Fibroblast of skin of right biceps (primary cell): ENCODE measurements at places on chromosomes 2 and 18.

DNA sequence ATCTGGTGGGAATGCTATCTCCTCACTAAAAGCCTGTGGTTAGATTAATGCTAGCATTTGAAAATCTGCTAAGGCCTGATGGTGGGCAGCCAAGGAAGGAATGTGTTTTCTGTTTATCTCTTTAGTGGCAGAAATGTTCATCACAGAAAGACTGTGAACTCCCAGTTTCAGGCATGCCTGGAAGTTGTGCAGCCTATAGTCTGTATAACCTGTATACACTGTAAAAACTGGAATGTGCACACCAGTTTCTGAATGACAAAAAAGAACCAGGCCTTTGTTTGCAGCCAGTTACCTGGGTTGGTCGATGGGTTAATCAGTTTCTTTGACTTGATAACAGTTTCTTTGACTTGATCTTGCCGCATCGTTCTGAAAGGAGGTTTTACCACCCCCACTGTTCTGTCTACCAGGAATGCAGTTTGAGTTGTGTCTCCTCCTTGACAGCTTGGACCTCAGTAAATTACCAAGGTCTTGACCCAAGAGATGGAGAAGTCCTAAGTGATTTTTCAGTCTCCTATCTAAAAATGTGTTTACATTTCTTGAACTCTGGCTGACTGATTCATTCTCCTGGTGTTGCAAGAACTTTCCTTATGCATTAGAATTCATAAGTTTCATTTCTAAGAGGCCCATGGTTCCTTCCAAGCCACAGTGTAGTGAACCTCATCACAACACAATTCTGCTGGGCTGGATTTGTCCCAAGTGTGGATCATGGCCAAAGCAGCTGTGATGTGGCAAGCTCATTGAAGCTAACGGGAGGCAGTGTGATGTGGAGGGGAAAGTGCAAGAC is 62.2 kb downstream of the KIAA2012 start:
- DNase-seq, result peak; percentile 99

DNA sequence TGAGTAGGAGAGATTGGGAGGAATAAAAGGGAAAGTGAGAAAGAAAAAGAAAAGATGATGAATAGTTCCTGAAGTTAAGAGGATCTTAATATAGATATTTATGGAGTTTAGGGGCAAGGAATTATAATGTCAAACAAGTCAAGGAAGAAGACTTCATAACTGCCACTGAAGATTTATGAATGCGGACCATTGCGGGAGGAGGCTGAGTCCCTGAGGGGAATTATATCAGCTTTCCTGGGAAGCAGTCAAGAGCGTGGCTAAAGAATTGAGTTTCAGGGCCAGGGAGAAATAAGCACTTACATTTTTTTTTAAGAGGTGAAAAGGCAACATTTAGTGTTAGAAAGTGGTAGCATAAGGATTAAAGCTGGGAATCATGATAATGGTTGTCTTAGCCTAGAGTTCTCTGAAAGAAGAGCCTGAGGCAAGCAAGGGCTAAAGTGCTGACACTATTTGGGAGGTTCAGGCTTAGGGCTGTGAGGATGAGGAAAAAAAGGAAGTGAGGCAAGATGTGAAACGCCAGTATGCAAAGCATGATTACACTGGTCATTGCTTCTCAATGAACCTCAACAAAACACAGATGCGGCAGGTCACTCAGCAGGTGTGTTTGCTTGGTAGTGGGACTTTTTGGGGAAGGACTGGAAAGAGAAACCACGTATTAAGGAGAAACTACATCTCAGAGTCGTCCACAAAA is 217.1 kb downstream of the SLC4A3 start:
- no peak for DNase-seq

- DNase-seq, result no peak
These were observed 444.8 kb upstream of the NRP2 start for GRCh38 chr2:205237524-205237923.

- DNase-seq, result peak; percentile 51
These were observed 95.7 kb downstream of the MAP3K20 start for GRCh38 chr2:173171321-173171720.

DNA sequence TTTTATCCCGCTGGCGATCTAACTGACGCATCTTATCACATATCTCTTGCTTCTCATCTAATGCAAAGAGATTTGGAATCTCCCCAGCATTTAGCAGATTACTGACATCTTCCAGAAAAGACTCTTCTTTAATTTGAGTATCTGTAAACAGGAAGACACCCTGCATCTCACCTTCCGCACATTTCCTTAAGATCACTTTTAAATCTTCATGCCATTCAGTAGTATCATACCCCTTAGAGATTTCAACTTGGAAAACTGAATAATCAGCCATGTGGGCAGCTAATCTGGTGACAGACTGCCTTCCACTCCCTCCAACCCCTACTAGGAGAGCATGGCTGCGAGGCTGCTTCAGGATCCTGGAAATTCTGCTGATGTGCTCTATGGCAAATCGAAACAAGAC is 204.3 kb downstream of the DNAH7 start:
- DNase-seq, result no peak

DNA sequence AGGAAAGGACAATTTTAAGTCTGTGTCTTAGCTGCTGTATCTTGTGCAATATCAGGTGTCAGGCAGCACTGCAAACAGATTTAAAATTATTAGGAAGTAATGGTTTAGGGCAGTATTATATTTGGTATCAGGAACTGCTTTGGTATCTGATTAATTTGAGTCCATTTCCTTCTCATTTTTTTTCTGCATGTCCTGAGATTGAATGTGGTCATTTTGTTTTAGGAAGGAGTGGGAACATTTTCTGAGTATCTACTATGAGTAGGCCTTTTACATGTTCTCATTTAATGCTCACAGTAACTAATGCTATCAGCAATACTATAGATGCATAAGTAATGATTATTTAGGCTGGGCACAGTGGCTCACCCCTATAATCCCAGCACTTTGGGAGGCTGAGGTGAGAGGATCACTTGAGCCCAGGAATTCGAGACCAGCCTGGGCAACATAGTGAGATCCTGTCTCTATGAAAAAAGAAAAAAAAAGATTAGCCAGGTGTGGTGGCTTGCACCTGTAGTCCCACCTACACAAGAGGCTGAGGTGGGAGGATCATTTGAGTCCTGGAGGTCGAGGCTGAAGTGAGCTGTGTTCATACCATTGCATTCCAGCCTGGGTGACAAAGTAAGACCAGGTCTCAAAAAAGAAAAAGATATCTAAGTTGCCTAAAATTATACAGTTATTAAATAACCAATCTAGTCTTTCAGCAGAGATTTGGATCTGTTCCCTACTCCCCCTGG is 4.7 kb downstream of the FMNL2 start:
- DNase-seq, result no peak

DNA sequence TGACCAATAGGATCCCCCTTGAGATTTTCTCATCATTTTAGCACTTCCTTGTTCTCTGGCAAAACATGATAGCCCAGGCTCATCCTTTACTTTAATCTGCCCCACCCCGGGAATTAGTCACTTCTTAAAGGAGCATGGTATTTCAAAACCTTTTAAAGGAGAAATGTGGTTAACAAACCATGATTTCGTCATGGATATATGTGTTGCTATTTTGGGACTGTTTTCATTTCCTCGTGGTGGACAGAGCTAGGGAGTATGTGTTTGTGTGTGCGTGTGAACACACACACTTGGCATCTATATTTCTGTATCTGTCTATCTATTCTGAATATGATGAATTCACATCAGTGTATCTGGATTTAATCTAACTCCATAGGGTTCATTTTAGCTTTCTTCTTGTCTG is 128.1 kb downstream of the BIRC6 start:
- DNase-seq, result peak; percentile 96

- DNase-seq, result no peak
These were observed 126.7 kb downstream of the NDUFA10 start for GRCh38 chr2:239898292-239898925.

DNA sequence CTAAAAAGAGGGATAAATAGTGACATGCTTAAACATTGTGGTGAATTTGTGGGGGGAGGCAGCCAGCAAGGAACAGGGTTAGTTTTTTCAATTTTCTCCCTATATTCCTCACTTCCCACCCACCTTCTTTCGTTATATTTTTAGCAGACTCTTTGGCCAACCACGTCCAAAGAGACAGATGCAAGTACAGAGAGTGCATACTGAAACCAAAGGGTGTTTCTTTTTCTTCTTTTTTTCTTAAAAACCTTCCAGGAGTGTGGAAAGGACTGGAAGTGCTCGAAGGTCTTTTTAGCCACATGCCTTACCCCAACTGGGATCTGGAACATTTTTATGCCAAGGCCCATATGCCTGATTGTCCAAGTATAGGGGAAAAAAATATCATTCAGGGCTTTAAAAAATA is 59.0 kb downstream of the TNP1 start:
- DNase-seq, result no peak

GRCh38 chr2:118119761-118120400 is 31.6 kb downstream of the INSIG2 start:
- peak; percentile 49 for DNase-seq

DNA sequence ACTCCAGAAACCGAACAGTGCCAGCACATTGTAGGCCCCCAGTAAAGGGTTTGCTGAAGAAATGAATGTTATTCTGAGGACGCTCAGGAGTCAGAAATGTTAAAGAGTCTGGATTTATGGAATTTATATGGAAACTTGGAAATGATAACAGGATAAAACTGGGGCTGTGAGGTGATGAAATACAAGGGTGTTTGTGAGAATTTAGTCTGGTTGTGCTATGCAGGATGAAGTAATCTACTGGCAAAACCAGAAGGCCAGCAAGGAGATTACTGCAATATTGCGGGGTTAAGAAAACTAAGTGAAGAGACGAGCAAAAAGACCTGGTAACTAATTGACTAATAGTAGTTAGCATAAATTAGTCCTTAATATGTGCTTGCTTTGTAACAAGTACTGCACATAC is 467.8 kb downstream of the ZEB2 start:
- no peak for DNase-seq

GRCh38 chr2:63903003-63903402 is 61.3 kb downstream of the UGP2 start:
- peak; percentile 25 for DNase-seq

DNA sequence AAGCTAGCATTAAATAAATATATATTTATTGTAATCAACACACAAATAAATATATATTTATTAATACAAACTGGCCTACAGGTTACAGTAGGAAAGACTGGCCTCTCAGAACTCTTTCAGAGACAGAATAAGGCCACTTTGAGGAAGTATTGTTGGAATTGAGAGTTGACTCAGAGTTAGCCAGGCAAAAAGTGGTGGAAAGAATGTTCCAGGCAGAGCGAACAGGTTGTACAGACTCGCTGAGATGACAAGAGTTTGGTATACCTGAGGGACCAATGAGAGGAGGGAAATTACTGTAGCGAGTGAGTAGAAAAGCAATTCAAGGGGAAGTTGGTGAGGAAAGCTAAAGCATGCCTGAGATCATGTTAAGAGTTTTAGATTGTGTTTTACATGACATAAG is 19.0 kb upstream of the XDH start:
- no peak for DNase-seq

- no peak for DNase-seq
These were observed 47.5 kb downstream of the FRZB start for GRCh38 chr2:182818925-182819324.

- peak; percentile 14 for DNase-seq
These were observed 299.5 kb upstream of the SOX11 start for GRCh38 chr2:5392658-5393057.

DNA sequence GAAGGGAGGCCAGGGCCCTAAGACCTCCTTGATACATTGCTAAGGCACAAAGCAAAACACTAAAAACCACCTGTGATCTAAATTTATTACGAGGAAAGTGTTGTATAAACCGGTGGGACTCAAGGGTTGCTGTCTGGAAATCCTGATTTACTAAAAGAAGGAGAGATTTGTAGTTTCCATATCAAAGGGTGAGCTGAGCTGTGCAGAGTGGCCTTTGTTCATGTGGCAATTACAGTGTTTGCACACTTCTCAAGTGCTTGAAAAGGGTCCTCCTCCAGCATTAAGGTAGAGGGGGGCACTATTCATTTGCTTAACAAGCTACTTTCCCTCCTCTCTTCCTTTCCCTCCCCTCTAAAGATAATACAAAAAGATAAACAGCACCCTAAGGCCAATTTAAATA is 30.5 kb upstream of the ITGA4 start:
- no peak for DNase-seq

GRCh38 chr2:9434489-9434888 is 11.0 kb downstream of the CPSF3 start:
- DNase-seq, result peak; percentile 9

- no peak for DNase-seq
These were observed 480.3 kb downstream of the DSC3 start for GRCh38 chr18:30562231-30562630.

GRCh38 chr18:65091744-65092329 is 659.0 kb upstream of the CDH7 start:
- DNase-seq, result peak; percentile 25

DNA sequence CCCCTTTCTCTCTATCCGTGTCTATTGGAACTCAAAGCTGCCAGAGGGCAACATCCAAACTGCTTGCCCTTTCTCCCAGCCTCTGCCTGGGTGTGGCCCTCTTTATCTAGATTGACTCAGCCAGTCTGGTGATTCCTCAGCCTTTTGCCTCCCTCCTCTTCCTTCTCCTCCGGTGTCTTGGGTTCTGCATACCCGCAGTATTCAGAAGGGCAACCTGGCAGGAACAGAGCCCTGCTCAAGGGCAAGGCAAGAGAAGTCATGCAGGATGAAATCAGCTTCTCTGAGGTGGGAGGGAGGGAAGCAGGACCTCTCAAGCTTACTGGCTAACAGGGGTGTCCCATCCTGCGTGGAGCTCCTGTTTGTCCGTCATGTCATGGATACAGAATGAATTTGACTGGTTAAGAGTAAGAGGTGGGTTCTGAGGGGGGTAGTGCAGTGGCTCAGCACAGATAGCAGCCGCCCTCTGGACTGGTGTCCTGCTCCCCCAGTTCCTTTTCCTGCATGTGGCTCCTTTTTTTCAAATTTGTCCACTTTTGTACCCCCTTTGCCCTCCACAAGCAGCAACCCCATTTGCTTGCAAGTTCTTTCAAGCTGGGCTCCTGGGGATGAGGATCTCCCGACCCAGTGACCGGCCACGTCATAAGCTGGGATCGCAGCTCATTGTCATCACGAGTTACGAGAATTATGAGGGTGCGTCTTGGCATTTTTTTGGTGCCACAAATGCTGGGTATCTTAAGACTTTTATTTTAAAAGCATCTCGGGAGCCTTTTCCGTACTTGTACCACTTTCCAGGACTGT is 154.1 kb downstream of the FHOD3 start:
- DNase-seq, result no peak

- DNase-seq, result no peak
These were observed 2.9 kb upstream of the EPAS1 start for GRCh38 chr2:46294176-46294836.

DNA sequence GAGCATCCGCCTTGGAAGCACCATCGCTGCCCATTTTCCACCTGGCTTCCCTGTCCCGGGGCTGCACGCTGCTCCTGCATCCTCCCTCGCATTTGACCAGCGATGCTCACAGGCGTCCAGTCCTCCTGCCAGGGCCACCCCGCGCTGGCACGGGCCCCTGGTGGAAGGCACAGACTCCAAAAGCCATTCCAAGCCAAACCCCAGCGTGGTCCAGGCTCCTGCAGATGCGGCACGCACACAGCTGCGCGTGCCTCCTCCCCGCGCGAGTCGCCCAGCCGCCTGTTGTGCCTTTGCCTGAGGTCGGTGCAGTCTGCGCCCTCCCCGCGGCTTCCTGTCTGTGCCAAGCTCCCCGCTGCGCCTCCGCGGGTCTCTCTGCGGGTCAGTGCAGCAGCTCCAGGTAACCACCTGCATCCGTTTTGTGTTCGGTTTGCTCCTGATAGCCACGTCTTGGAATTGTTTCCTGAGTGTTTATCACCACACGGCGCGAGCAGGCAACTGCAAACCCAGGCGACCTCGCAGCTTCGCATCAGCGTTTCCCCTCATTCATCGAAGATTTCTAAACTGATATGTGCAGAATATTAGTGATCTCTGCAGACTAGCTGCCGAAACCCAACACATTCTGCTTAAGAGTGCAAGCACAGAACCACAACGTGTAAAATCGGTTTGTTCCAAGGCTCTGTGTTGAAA is 65.2 kb upstream of the SALL3 start:
- no peak for DNase-seq
